ENCODE measurements at places on chromosomes 13 and 19.
A peak's percentile ranks its signal among the peaks of the same experiment; 100 is the strongest.

GRCh38 chr19:45927565-45928261 is 13.1 kb upstream of the NANOS2 start:
- DNase-seq = peak; percentile 93

- DNase-seq = peak; percentile 28
Observed at GRCh38 chr13:42041011-42041683, 7.3 kb upstream of the DGKH start.

- peak; percentile 76 for DNase-seq
Observed at GRCh38 chr19:19459707-19460251, 54.3 kb downstream of the GATAD2A start.

DNA sequence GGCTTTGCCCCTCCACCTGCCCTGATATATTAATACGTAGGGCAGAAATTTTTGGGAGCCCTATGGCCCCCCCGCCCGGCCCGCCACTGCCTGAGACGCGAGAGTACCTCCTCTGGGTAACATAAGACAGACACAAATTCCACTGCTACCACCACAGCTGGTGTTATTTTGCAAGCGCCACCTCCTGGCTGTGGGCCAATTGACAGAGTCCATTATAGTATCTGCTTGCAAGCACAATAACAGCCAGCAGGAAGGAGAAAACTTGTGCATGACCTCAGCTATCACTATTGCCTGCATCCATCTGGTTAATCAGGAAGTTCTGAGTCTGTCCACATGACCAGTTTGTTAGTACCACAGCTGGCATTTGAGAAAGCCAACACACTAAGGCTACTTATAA is 25.3 kb upstream of the OR10H2 start:
- DNase-seq = peak; percentile 13

DNA sequence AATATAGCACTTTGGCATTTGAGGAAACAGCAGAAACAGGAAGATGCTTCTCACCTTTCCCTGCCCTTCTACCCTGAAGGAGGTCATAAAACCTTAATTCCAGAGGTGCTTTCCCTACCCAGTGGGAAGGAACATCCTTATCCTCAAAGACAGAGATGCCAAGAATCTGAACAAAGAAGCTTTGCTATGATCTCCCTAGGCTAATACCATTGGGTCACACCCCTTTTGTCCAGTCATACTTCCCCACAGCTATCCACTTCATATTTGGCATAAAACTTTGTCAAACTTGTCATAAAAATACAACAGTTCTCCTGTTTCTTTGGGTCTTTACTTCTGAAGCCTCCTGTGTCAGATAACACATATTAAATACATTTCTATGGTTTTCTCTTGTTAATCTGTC is 21.7 kb upstream of the RXFP2 start:
- DNase-seq = no peak

DNA sequence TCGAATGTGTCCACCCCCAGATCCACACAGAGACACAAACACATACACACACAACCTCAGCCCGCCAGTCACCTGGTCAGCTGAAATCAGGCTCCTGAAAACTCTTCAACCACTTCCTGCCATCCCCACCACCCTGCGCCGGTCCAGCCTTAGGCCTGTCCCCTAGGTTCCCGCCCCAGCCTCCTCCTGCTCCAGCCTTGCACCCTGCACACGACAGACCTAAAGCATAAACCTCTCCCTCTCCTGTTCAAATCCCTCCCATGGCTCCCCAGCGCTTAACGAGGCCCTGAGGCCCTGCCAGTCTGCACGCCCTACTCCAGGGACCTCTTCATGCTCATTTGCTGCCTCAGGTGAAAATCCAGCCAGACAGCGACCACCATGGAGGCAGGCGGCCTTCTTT is 7.1 kb downstream of the PNMA8B start:
- no peak for DNase-seq

GRCh38 chr19:44498988-44499387 is 1.3 kb downstream of the ZNF180 start:
- no peak for DNase-seq

DNA sequence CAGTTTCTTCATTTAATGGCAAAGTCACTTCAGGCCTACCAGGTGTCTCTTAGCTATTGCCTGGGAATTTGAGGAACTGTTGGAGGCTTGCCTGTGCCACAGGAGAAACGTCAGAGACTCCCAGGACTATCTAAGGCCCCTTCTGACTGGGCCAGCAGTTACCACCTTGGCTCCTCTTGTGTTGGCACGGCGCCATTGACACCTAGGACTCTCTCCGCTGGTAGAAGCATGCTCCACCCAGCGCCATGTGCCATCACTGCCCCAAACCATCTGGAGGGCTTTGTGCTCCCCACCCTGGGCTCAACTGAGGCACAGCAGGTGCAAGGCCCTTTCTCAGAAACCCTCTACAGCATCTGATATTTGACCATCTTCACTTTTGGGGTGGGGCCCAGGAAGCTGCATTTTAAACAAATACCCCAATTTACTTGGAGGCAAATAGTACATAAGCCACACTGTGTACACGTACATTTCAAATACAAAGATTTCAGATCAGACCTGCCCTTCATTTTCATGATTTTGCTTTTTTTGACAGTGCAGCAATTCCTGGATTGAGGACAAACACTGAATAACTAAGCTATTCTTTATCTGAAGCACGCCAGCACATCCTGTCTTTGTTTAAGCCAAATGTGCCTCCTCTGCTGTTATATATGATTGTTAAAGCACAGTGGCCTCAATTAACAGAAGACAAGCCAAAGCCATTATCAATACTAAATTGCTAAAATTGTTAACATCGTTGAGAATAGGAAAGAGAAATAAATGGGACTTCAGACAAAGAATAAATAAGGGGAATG is 59.9 kb upstream of the TPP2 start:
- no peak for DNase-seq

GRCh38 chr13:23599083-23599925 is 29.1 kb downstream of the TNFRSF19 start:
- DNase-seq = no peak

DNA sequence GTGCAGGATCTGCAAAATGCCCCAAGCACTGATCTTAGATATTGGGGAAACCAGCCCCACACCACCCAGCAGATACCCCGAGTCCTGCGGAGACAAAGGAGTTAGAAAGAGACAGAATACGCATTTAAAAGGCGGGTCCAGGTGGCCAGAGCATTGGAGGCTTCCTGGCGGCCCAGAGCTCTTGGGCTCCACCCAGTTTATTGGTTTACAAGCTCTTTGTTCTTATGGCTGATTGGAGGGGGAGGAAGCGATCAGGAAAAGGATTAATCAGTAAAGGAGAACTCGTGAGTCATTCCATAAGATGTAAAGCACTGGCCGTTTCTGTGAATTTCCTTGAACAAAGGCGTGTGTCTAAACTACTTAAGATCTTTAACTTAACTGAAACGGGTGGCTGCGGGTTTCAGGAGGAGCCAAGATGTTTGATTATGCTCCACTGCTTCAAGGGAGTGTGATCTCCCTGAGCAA is 926 bp downstream of the ZNF587 start:
- DNase-seq = no peak

DNA sequence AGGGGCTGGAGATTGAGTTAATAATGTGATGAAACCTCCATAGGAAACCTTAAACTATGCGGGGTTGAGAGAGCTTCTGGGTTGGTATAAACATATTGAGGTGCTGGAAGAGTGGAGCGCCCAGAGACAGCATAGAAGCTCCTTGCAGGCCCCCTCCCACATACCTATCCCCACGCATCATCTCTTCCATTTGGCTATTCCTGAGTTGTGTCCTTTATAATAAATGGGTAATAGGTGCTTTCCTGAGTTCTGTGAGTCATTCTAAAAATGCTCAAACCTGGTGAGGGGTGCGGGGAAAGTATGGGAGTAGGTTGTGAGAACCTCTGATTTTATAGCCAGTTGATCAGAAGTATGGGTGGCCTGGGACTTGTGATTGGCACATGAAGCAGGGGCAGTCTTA is 14.6 kb downstream of the CCDC122 start:
- no peak for DNase-seq

- DNase-seq = no peak
Observed at GRCh38 chr13:111627596-111627995, 307.2 kb downstream of the TEX29 start.
